ENCODE measurements at places on chromosomes 5 and 9.

DNA sequence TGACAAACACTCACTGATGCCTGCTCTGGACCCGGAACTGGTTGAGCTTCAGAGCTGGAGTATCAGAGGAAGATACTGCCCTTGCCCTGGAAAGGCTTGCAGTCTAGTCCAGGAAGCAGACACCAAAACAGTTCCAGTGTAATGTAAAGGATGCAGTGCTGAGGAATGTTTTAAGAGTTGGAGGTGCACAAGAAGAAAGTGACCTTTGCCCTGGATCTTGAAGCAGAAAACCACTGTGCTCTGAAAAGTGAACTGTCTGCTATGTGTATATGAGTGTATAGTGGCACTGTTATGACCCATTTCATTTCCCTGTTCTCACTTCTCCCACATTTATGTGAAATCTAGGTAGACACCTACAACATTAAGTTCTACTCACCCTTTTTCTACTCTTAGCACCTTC is 2.1 kb downstream of the ZNF346 start:
- no peak overlapping the region for H3K27ac ChIP-seq
- H3K27me3 ChIP-seq: no peaks in the 10 kb centered on the region
- DNase-seq: no peak
- no peaks in the 10 kb centered on the region for H3K36me3 ChIP-seq

DNA sequence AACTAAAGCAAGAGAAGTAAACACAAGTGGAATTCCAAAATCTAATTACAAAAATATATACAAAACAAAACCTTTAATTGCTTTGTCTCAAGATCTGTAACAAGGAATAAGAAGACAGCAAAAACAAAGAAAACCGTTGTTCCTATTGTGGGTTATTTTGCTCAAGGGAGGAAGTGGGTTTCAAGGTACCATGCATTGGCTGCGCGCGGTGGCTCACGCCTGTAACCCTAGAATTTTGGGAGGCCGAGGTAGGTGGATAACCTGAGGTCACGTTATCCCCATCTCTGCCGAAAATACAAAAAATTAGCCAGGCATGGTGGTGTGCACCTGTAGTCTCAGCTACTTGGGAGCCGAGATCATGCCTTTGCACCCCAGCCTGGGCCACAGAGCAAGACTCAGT is 12.1 kb upstream of the IQGAP2 start:
- no peak overlapping the region for H3K27ac ChIP-seq
- H3K4me1 ChIP-seq: peaks cover 55% of the 10 kb centered on the region
- no peaks in the 10 kb centered on the region for H3K27me3 ChIP-seq
- DNase-seq: no peak
- H3K4me3 ChIP-seq: peak overlapping the region; percentile 2

- no peaks in the 10 kb centered on the region for H3K36me3 ChIP-seq
- no peak overlapping the region for H3K27ac ChIP-seq
- no peaks in the 10 kb centered on the region for H3K27me3 ChIP-seq
- no peak overlapping the region for H3K4me3 ChIP-seq
- no peaks in the 10 kb centered on the region for H3K4me1 ChIP-seq
Measured at GRCh38 chr9:15154677-15155076, 152.3 kb downstream of the TTC39B start.

DNA sequence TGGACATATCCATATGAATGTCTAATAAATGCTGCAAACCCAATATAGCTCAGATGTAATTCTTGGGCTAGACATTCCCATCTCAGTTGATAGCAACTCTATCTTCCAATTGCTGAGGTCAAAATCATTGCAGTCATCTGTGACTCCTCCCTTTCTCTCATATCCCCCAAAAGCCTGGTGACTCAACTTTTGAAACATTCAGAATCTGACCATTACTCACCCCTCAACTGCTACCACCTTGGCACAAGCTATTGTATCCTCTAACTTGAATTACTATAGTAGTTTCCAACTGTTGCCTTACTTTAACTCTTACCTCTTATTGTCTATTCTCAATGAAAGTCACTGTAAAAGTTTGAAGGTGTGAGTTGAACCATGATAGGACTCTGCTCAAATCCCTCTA is 600.1 kb upstream of the RGMB start:
- no peaks in the 10 kb centered on the region for H3K36me3 ChIP-seq
- H3K27ac ChIP-seq: no peak overlapping the region
- no peaks in the 10 kb centered on the region for H3K27me3 ChIP-seq
- H3K4me3 ChIP-seq: no peak overlapping the region
- no peak for DNase-seq

- H3K36me3 ChIP-seq: no peaks in the 10 kb centered on the region
- no peak overlapping the region for H3K4me3 ChIP-seq
- DNase-seq: no peak
- peaks cover 59% of the 10 kb centered on the region for H3K4me1 ChIP-seq
Measured at GRCh38 chr5:143393524-143393923, 10.0 kb downstream of the NR3C1 start.

DNA sequence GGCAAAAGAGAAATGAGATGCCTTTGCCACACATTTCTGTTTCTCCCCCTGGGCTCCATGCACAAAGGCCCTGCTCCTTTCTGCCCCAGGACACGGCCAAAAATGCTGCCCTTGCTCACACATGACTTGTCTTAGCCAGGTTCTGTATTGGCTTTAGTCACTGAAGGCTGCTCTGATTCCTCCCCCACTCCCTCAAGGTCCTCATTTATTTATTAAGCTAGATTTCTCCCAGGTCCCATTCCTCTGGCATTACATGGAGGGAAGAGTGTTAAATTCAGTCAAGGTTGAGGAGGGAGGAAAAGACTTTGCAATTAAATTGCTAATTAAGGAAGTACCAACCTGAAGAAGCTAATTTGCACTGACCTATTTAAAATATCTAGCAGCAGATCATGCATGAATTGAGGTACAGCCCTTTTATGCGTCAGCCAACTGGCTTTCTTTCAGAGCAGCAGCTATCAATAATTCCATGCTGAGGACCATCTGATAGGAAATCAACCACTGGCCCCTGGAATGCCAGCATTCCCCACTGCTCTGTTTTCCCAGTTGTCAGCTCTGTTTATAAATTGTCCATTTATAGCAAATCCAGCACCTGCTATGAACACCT is 81.2 kb upstream of the MAP3K1 start:
- H3K27me3 ChIP-seq: no peaks in the 10 kb centered on the region
- no peaks in the 10 kb centered on the region for H3K36me3 ChIP-seq
- no peak overlapping the region for H3K4me3 ChIP-seq
- H3K27ac ChIP-seq: no peak overlapping the region
- peaks cover 50% of the 10 kb centered on the region for H3K4me1 ChIP-seq

DNA sequence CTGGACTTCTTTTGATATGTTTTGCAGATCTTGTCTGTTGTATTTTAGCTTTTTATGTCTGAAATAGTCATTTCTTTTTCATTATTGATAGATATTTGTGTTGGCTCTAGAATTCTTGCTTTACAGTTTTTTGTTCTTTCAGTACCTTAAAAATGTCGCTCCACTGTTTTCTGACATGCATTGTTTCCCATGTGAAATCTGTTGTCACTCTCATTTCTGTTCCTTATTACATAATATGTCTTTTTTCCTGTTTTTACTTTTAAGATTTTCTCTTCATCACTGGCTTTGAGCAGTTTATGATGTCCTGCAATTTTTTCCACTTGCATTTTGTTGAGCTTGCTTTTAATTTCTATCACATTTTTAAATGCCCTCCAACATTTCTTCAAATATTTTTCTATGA is 270.4 kb upstream of the TARS1 start:
- no peak overlapping the region for H3K27ac ChIP-seq
- no peaks in the 10 kb centered on the region for H3K27me3 ChIP-seq
- H3K4me1 ChIP-seq: no peaks in the 10 kb centered on the region
- DNase-seq: no peak

DNA sequence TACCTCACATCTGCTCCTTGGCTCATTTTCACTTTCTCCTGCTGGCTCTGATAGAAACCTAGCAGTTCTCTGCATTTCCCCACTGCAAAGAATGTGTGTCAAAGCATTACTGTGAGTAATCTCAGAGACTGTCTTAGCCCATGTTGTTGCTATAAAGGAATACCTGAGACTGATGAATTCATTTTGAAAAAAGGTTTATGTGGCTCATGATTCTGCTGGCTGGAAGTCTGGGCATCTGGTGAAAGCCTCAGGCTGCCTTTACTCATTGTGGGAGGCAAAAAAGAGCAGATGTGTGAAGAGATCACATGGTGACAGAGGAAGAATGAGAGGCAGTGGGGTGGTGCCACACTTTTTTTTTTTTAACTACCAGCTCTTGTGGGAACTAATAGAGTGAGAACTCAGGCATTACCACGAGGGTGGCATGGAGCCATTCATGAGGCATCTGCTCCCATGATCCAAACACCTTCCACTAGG is 191.6 kb upstream of the CTNND2 start:
- no peaks in the 10 kb centered on the region for H3K27me3 ChIP-seq
- H3K4me1 ChIP-seq: no peaks in the 10 kb centered on the region
- no peak overlapping the region for H3K27ac ChIP-seq
- H3K36me3 ChIP-seq: no peaks in the 10 kb centered on the region

- no peak overlapping the region for H3K4me3 ChIP-seq
- H3K27me3 ChIP-seq: no peaks in the 10 kb centered on the region
- no peak for DNase-seq
- no peak overlapping the region for H3K27ac ChIP-seq
- no peaks in the 10 kb centered on the region for H3K4me1 ChIP-seq
Measured at GRCh38 chr5:137234973-137235943, 263.9 kb downstream of the SPOCK1 start.

DNA sequence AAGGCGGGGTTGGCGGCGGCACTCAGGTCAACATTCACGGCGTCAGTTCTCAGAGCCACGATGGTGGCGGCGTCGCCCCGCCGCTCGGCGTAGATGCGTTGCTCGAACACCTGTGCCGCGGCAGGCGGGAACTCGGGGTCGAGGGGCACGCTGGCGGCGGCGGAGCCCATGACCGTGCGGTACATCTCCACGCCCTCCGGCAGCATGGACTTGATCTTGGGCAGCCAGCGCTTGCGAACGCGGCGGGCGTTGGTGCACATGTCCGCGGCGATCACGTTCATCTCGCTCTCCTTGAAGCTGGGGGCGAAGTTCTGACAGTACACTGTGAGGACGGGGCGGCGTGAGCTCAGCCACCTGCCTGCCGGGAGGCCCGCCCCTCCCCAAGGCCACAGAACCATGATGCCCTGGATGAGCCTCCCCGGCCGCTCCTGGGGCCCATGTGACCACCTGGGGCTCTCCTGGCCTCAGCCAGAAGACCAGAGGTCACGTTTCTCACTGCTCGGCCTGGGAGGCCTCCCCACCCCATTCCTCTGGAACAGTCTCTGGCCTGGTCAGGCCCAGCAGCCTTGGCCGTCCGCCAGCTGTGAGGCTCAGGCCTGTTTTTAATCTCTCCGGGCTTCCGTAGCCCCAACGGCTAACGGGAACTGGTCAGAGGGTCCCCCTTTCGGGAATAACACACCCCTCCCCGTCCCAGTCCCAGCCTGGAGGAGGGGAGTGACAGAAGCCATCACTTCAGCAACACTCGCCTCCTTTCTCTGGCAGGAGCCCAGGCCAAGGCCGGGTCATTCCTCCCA is 50.7 kb upstream of the UBAC1 start:
- no peaks in the 10 kb centered on the region for H3K36me3 ChIP-seq
- H3K27me3 ChIP-seq: no peaks in the 10 kb centered on the region
- DNase-seq: no peak
- H3K4me1 ChIP-seq: no peaks in the 10 kb centered on the region

DNA sequence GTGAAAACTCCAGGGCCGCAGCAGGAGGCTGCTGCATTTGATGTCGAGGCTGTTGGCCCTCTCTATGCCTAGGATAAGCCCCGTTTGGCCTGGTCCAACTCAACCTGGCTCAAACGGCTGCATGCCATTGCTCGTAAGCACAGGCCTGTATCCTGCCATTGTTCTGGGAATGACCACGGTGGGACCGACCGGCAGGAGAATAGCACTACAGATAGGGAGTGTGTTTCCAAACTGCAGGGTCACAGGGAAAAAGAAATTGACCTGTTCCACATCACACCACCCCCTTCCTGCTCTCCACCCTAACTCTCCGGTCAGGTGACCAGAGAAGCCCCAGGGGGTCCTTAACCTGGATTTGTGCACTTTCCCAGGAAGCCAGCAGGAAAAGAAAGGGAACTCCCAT is 278.7 kb upstream of the KLF4 start:
- no peak for DNase-seq
- H3K27me3 ChIP-seq: no peaks in the 10 kb centered on the region
- no peak overlapping the region for H3K27ac ChIP-seq
- no peaks in the 10 kb centered on the region for H3K4me1 ChIP-seq
- no peak overlapping the region for H3K4me3 ChIP-seq

DNA sequence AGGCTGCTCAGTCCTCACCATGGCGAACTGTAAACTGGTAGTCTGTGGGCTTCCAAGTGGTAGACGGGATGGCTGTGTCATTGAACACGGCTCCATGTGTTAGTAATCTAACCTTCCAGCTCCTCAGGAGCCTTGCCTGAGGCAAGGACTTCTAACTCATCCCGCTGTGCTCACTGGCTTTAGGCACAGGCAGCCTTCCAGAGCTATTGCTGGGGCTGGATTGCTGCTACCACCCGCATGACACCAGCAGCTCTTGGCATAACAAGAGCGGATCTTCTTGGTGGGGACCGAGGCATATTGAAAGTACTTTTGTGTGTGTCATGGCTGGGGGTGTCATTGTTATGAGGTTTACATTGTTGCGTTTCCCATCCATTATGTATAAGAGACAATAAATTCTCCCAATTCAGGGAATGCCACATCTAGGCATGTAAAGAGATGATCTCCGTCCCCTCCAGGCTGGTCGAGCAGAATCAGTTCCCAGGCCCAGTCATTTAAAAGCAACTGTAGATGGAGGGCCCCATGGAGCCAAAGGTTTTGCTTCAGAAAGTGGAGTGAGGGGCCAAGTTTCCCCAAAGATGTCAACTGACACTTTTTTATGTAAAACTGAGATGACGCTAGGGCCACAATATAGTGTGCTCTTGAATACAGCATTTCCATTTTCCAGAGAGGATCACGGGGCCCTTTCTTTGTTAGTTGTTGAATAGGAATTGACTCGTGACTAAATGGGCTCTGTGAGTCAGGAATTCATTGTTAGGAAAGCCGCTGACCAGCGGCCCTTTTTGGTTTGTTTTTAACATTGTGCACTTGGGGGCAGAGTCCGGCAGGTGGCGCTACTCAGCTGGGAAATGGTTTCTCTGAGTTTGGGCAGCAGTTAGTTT is 759.5 kb downstream of the TAF11L14 start:
- no peaks in the 10 kb centered on the region for H3K27me3 ChIP-seq
- no peaks in the 10 kb centered on the region for H3K4me1 ChIP-seq
- no peak for DNase-seq

DNA sequence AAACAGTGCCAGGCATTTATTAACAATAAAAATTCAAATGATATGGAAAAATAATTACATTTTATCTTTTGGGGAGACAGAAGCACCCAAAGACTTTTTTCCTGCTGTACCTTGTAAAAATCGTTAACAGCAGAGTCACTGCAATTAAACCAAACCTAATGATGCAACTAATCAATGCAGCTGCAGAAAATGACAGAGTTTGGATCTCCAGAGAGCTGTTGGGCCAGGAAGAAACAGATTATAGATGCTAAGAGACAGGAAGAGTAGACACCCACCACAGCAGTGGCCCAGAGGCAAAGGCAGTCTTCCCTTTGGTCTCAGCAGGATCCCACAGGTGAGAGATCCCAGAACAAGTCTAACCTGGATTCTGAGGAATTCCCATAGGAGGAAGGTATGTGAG is 53.0 kb downstream of the SPOCK1 start:
- DNase-seq: no peak
- no peaks in the 10 kb centered on the region for H3K36me3 ChIP-seq
- H3K27me3 ChIP-seq: no peaks in the 10 kb centered on the region
- H3K27ac ChIP-seq: no peak overlapping the region
- H3K4me3 ChIP-seq: no peak overlapping the region
- no peaks in the 10 kb centered on the region for H3K4me1 ChIP-seq

Data from CD8-positive, alpha-beta memory T cell (primary cell).